NCI-H524 (cell line): ENCODE measurements at places on chromosomes 12 and 14.
A peak's percentile ranks its signal among the peaks of the same experiment; 100 is the strongest.

DNA sequence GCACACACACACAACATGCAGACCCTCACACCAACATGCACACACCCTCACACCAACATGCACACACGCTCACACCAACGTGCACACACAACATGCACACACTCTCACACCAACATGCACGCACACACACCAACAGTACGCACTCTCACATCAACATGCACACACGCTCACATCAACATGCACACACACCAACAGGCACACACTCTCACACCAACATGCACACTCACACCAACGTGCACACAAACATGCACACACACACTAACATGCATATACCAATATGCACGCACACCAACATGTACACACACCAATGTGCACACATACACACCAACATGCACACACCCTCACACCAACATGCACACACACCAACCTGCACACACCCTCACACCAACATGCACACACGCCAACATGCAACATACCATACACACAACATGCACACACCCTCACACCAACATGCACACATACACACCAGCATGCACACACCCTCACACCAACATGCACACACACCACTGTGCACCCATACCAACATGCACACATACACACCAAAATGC lies 175.8 kb downstream of the KSR2 start:
- no peak for DNase-seq

DNA sequence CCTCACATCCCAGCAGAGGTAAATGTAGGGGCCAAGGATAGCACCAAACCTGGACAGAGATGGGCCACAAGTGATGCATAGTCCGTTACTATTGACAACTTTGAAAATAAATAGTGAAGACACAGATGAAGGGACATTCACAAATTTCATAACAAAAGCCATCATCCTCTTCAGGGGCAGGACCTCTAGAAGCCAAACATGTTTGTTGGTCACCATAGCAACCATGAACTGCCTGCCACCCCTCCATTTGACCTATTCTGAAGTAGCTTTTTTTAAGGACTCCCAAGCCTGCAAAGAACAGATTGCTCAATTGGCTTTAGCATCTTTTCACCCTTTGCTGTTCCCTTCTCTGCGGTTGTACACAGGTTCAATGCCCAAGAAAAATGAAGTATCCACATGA lies 35.7 kb upstream of the MDM1 start:
- DNase-seq: no peak

- DNase-seq: no peak
Measured at GRCh38 chr12:24591715-24592440, 357.0 kb downstream of the BCAT1 start.

GRCh38 chr14:70855486-70855885 lies 46.2 kb upstream of the MAP3K9 start:
- DNase-seq: no peak

GRCh38 chr12:12704593-12705230 lies 8.7 kb upstream of the GPR19 start:
- peak; percentile 91 for DNase-seq

DNA sequence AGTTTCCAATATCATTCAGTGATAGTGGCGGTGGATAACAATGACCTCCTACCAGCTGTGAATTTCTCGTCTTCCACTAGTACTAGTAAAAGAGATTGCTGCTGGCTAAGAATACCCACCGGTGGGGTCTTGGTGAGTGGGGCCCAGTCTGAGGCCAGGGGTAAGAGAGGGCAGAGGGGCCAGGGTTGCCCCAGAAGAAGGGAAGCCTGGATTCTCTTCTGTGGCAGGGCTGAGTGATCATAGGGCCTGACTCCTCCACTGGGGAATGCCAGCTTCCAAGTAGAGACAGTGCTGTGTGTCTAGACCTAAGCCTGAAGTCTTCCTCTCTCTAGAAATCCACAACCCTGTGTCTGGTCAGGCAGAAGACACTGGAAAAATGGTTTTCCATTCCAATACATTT lies 5.8 kb upstream of the TMEM63C start:
- no peak for DNase-seq

GRCh38 chr12:44314007-44314500 lies 478.2 kb downstream of the TMEM117 start:
- no peak for DNase-seq

DNA sequence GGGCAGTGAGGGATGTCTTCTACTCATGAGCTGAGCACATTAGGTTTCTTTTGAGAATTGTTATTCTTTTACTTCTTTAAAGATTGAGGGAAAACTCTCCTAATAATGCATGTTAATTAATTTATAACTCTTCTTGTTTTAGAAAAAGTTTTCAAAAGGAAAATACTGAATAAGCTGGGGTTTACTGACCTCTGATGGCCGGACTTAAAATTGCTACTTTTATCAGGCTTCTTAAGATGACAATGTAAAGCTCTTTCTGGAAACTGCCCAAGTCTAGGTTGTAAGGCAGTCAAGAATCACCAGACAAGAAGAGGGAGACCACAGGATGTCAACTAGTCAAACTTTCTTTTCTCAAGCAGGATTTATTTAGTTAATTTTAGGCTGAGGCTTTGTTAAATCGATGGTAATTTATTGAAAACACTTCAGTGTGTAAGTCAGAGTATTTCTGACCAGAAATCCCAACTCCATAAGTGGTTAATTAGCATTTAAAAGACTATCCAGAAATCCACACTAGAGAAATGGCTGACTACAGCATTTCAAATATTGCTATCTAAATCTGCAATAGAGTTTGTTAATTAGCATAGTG lies 82.1 kb downstream of the AVPR1A start:
- DNase-seq: peak; percentile 63

GRCh38 chr14:78141590-78141989 lies 28.6 kb upstream of the NRXN3 start:
- DNase-seq: no peak

GRCh38 chr12:128853600-128854197 lies 421 bp downstream of the GLT1D1 start:
- no peak for DNase-seq

DNA sequence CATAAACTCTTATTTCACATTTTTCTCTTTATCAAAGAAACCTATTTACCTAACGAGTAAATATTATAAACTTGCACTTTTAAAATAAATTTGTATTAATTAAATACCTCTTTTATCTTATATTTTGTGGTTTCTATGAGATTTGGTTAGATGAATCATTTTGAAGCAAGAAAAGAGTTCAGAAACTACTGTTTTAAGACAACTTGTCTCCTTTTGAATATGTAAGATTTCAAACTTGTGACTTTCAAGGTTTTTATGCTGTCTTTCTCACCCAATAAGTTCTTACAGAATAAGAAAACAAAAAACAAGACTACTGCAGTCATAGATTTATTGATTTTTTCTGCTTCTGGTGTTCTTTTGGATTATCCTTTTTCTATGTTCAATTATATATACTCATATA lies 339.0 kb downstream of the SNAPC1 start:
- DNase-seq: no peak

DNA sequence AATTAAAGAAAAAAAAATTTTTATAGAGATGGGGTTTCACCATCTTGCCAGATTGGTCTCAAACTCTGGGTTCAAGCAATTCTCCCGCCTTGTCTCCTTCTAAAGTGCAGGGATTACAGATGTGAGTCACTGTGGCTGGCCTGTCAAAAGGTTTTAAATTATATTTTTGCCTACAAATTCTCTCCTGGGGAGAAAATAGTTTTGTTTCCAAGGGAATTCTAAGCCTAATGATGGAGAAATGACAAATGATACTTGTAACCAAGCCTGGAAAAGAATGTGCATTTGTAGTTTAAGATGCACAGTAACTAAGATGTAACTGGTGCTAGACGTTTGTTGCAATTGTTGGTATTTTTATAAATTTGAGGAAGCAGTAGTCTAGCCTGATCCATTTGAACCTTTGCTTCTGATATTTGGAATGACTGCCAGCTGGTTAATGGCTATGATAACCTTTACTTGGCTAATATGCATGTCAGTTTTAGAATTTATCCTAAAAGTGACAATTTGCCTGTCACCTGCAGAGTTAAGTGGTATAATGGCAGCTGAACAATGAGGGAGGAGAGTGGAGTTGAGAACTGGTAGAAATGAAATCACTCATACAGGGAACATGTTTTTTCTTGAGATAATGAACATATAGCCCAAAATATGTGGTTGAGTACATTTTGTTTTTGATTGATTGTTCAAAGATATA lies 148.0 kb downstream of the FUT8 start:
- DNase-seq: no peak

GRCh38 chr12:121748218-121748570 lies 35.6 kb downstream of the TMEM120B start:
- no peak for DNase-seq

DNA sequence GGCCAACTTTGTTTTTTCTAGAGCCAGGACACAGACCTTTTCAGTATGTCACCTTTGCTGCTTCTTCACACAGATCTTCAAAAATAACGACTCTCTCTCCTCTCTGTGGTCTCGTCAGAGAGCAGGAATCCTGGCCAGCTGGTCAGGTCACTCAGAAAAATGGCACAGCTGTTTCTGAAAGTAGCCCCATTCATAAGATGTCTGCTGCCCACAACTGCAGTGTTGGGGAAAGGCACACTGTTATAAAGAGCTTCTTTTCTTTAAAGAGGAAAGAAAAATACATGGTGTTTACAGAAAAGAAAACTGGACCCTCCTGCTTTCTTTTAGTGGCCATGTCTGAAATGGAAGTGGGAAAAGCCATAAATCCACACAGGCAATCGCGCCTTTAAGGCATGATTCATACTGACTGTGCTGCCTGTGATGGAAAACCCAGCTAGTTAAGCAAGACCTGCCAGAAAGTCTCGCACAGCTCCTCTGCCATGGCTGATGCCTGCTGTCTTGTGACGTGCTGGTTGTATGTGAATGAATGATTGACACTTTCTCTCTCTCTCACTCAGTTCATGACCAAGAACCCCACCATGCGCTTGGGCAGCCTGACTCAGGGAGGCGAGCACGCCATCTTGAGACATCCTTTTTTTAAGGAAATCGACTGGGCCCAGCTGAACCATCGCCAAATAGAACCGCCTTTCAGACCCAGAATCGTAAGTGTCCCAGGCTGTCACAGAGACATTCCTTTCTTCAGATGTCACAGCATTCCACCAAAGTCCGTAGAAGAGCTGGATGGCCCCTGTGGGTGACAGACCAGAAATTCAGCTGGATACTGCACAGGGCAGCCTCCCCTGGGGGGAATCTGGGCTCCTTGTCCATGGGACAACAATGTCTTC lies 147.9 kb upstream of the HIF1A start:
- peak; percentile 54 for DNase-seq

- peak; percentile 57 for DNase-seq
Measured at GRCh38 chr12:109310247-109311125, 1.4 kb upstream of the FOXN4 start.

DNA sequence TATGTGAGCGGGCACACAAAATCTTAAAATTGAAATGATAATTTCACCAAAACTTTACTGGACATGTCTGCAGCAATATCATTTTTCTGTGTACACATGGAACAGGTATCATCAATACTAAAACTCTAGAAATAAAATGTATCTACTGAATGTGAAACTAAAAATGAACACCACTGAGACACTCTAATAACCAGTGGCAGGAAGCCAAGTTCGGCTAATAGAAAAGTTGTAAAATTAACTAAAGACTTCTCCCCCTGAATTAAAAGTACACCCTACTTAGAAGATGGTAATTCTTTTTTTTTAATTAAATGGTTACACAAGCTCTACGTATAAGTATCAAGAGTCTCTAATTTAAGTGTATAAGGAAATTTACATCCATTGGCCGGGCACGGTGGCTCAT lies 227.2 kb downstream of the MED13L start:
- DNase-seq: no peak
